ENCODE measurements at places on chromosomes 7 and 10.

DNA sequence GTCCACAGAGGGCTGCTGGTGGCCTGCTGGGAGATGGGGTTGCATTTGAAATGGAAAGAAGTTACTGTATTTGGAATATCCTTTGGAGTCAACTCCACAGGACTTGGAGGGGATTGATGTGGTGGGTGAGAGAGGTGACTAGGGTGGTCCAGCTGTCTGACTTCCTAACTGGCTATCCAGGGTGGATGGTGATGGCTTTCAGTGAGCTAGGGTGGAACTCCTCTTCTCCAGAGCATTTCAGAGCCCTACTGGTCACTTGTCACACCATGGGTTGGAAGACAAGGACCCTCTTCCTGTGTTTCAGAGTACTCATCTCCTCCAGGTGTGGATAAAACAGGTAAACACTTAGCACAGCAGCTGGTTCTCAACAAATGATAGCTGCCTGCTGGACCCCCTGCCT is 3.3 kb upstream of the ADAMTS14 start:
- no peak for DNase-seq

DNA sequence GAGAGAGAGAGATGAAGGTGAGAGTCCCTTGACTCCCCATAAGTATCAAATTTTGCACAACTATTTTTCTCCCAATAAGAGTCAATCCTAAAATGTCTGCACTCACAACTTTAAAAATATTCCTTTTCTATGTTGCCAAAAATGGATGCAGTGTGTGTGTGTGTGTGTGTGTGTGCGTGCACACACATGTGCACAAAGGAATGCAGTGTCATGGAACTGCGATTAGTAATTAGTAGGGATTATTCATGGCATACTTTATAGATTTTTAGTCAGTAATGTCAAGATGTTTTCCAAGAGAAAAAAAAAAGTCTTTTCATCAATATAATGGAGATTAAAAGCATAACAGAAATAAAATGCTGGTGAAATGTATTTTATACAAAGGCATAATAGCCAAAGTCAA is 179.1 kb upstream of the LRRTM3 start:
- no peak for DNase-seq

DNA sequence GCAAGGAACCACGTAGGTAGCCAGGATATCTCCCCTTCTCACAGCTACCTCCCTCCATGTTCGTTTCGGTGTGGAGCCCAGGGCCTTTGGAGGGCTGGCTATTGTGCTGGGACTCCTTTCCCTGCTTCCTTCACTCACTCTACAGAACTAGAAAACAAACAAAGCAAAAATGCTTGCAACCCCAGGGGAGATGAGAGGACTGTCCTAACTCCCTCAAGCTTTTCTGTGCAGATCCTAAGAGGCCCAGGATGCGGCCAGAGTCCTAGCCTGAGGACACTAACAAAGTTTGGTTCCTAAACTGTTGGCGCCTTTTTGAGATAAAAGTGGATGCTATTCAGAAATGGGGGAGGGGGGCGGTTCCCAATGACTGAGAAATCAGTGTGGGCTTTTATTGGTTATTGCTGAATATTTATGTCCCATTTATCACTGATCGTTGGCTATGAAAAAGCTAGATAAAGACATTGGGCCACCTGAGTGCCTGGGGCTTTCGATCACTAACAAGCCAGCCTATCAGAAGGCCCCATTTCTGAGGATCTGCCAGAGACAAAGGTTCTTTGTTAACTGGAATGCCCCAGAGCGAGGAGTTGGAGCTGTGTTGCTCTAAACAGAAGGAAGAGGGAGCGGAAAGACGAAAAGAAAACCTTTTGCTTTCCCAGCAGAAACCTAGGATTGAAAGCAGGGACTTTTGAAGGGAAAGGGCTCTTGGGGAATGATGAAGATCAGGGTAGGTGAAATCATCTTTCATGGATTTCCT is 95.2 kb upstream of the EGR2 start:
- no peak for DNase-seq

- DNase-seq, result no peak
These were observed 51.4 kb downstream of the DNMBP start for GRCh38 chr10:99958302-99958701.

GRCh38 chr7:156533964-156534363 is 106.6 kb upstream of the RNF32 start:
- no peak for DNase-seq

- DNase-seq, result no peak
These were observed 26.7 kb downstream of the GLI3 start for GRCh38 chr7:42210333-42210732.

GRCh38 chr7:19102884-19103283 is 14.6 kb downstream of the TWIST1 start:
- DNase-seq, result no peak

DNA sequence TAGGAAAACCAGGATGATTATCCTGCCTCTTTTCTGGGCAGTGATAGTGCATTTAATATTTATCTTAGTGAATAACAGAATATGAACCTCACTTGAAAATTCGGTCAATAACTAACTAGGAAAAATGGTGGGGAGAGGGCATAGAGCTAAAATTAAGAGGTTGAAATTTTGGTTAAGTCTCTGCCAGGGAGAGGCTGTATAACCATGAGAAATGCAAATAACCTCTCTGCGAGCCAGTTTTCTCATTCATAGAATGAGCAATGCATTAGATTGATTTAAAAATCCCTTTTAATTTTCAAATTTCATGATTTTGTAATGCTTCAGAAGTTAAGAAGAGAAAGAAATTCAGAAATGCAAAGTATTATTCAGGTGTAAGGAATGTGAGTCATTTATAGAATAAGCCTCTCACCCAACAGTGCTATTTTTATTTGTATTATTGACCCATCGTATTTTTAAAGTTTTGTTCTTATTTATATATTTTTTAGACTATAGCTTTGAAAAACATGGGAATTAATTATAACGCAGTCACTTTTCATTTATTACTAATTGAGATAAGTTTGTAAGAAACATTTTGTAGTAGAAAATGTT is 104.7 kb downstream of the PHF14 start:
- no peak for DNase-seq

DNA sequence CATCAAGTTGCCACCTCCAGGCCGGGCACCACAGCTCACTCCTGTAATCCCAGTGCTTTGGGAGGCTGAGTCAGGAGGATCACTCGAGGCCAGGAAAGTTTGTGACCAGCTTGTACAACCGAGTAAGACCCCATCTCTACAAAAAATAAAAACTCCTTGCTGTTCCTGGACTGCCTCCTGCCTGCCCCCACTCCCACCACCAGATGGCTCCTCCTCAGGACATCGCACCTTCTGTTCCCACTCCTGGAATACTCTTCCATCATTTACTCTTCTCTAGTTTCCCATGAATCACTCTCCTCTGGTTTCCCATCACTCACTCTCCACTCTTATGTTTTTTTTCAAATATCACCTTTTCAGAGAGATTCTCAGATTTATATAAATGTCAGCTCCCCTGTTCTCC is 540.7 kb downstream of the CALN1 start:
- no peak for DNase-seq

DNA sequence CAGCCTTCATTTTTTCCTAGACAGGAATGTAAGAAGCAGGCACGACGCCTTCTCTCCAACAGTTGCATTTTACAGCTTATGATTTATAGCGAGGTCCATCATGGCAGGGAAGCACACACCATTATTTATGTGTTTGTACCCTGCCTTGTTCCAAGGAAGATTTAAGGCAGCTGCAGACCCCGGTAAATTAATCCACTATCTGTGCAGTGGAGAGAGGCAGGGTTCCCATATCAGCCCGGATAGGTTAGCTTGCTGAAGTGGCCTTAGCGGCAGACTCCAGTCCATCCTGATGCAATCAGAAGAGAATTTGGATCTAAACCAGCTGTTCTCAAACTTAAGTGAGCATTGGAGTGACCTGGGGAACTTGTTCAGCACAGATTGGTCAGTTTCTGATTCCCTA is 359.4 kb downstream of the GALNT17 start:
- no peak for DNase-seq

- no peak for DNase-seq
These were observed 50.2 kb downstream of the LMBR1 start for GRCh38 chr7:156842740-156843140.

- no peak for DNase-seq
These were observed 12.2 kb upstream of the PPIF start for GRCh38 chr10:79335094-79335469.

GRCh38 chr7:42227936-42228591 is 8.9 kb downstream of the GLI3 start:
- no peak for DNase-seq

- DNase-seq, result no peak
These were observed 2.3 kb downstream of the FBXO24 start for GRCh38 chr7:100588438-100588837.

DNA sequence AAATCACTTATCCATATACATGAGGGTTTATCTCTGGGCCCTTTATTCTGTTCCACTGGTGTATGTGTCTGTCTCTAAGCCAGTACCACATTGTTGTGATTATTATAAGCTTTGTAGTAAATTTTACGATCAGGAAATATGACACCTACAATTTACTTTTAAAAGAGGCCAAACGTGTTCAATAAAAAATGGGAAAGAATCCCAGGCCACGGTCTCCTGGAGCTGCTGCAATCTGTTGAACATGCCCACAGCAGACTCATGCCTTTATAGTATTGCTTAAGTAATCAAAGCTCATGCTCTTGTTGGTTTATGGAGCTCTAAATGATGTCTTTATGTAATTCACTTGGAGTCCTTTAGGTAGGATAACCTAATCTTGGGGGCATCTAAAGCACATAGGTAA is 273.0 kb downstream of the ZMYND11 start:
- DNase-seq, result no peak

DNA sequence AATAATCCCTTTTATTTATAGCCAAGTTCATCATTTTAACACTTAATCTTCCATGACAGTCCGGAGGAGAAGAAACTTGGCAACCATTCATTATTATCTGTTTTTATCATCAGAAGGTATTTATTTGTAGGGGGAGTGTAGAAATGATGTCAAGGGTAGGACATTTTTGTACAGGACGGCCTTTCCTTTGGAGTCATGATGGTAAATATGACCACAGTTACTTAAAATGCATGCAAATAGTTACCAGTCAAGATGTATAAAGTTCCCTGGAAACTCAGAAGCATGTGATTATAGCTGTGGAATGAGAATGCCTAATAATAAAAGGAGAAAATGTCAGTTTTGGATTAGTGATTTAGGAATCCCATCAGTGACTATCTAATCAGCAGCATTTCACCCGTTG is 183.1 kb upstream of the PRPS1L1 start:
- no peak for DNase-seq

GRCh38 chr7:229184-229964 is 37.0 kb downstream of the FAM20C start:
- DNase-seq, result no peak

- no peak for DNase-seq
These were observed 36.5 kb downstream of the MALSU1 start for GRCh38 chr7:23335621-23336020.

DNA sequence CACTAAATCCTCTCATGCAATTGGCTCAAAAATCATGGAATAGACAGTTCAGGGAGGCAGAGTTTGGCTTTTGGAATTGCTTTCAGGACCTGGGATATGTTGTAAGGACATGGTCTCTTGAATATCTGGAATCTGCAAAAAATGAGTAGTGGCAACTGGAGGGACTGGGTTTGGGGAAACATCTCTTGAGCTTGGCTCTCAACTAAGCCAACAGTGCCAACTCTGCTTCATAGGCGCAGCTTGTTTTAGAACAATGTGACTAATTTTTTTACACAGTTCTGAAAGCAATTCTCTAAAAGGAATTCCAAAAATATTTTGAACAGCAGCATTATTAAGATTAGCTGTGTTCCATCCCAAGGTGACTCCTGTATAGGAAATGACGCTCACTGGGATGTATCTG is 121.5 kb upstream of the DPP6 start:
- DNase-seq, result no peak
